Activated T-helper 1 cell treated with anti-CD3 and anti-CD28 coated beads, Interleukin-12 subunit alpha, Interleukin-12 subunit beta, Interleukin-2, Interleukin-4 antibody, amounts not matched to agents 30 ng/mL and 10 ng/mL and 1 ng/mL, durations not matched to agents 14 hours and 24 hours and 36 hours (primary cell): ENCODE measurements at places on chromosomes 1 and 21. TPM values are rescaled to one million over a fixed set of nuclear protein-coding genes. Genes with fewer than 3 reads are reported as not detected.

GRCh38 chr1:232899839-232900238 is 50.6 kb upstream of the NTPCR start:
- DNase-seq = no peak
- H3K27me3 ChIP-seq = peaks cover 2% of the 10 kb centered on the region
- no peaks in the 10 kb centered on the region for H3K36me3 ChIP-seq
- H3K4me1 ChIP-seq = peaks cover 34% of the 10 kb centered on the region
- H3K27ac ChIP-seq = no peak overlapping the region

DNA sequence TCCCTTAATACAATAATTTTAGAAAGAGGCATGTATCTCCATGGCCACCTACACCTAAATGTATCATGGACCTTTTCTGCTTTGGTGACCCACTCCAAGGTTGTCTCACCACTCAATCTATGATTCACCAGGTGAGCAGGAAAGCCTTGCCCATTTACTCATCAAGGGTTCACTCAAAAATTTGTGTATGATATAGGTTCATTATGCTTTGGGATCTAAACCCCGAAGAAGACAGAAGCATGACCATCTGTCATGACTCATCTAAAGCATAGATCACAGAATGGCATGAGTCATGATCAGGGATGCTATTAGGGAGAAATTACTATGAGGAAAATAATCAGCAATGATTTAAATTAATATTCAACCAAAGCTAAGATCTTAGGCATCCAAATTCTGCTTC is 38.5 kb downstream of the PYHIN1 start:
- H3K4me3 ChIP-seq = no peak overlapping the region
- DNase-seq = no peak
- peaks cover 3% of the 10 kb centered on the region for H3K27me3 ChIP-seq
- H3K4me1 ChIP-seq = peaks cover 13% of the 10 kb centered on the region

DNA sequence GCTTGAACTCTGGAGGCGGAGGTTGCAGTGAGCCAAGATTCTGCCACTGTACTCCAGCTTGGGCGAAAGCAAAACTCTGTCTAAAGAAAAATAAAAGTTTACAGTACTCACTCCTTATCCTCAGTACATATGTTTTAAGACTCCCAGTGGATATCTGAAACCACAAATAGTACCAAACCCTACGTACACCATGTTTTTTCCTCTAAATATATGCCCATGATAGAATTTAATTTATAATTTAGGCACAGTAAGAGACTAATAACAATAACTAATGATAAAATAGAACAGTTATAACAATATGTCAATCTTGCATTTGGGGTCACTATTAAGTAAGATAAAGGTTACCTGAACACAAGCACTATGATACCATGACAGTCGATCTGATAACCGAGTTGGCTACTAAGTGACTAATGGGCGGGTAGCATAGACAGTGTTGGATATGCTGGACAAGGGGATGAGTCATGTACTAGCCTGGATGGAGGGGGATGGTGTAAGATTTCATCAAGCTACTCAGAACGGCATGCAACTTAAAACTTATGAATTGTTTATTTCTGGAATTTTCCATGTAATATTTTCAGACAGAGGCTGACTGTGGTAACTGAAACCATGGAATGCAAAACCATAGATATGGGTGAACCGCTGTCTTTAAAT is 43.7 kb downstream of the ST7L start:
- no peak overlapping the region for H3K27ac ChIP-seq
- H3K4me3 ChIP-seq = no peak overlapping the region
- H3K4me1 ChIP-seq = no peaks in the 10 kb centered on the region
- DNase-seq = no peak
- H3K36me3 ChIP-seq = peaks cover 4% of the 10 kb centered on the region

GRCh38 chr1:28508435-28508754 is 2.6 kb downstream of the RCC1 start:
- H3K4me1 ChIP-seq = peaks cover 47% of the 10 kb centered on the region
- H3K36me3 ChIP-seq = peaks cover 70% of the 10 kb centered on the region
- H3K27me3 ChIP-seq = peaks cover 7% of the 10 kb centered on the region
- H3K4me3 ChIP-seq = peak overlapping the region; percentile 100
- peak overlapping the region; percentile 97 for H3K27ac ChIP-seq

- no peaks in the 10 kb centered on the region for H3K4me1 ChIP-seq
- peaks cover 19% of the 10 kb centered on the region for H3K27me3 ChIP-seq
- H3K36me3 ChIP-seq = no peaks in the 10 kb centered on the region
Measured at GRCh38 chr1:185741551-185741950, 7.4 kb downstream of the HMCN1 start.

- no peak overlapping the region for H3K4me3 ChIP-seq
- no peaks in the 10 kb centered on the region for H3K36me3 ChIP-seq
- DNase-seq = no peak
- peaks cover 6% of the 10 kb centered on the region for H3K27me3 ChIP-seq
Measured at GRCh38 chr1:109730666-109731065, 10.2 kb downstream of the GSTM3 start.

- H3K27ac ChIP-seq = no peak overlapping the region
- no peak overlapping the region for H3K4me3 ChIP-seq
Measured at GRCh38 chr21:16587141-16587581, 857.4 kb downstream of the USP25 start.

DNA sequence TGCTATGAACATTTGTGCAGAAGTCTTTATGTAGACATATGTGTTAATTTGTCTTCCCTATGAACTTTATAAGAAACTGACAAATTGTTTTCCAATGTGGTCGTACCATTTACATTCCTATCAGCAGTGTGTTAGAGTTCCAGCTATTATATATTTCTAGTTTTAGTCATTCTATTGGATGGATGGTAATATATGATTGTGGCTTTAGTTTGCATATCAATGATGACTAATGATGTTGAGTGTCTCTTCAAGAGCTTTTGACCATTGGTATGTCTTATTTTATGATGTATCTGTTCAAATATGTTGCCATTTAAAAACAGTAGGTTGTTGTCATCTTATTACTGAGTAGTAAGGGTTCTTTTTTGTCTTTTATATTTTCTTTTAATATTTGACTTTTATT is 16.2 kb upstream of the ZNF326 start:
- no peak overlapping the region for H3K27ac ChIP-seq
- no peak overlapping the region for H3K4me3 ChIP-seq
- H3K36me3 ChIP-seq = no peaks in the 10 kb centered on the region
- DNase-seq = no peak
- peaks cover 17% of the 10 kb centered on the region for H3K4me1 ChIP-seq
- peaks cover 8% of the 10 kb centered on the region for H3K27me3 ChIP-seq

DNA sequence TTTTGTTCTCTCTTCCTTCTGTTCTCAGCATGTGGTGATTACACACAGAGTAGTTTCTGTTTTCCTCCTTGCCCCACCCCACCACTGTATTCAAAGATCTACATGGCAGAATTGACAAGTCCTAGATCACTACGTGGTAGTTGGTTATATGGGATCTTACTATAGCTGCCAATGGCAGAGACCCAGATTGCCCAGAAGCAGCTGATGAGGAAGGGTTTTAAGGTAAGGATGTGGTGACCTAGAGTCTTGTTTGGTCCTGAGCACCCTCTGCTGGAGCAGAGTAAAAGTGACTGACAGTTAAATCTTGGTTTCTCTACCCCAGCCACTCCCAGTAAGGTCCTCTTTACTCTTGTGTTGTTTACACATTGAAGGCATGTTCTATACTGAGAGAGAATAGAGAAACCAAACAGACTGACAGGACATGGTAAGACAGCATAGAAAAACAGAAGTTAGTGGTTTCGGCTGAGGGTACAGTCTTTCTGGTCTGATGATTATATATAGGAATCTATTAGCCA is 22.8 kb upstream of the STRIP1 start:
- H3K27me3 ChIP-seq = no peaks in the 10 kb centered on the region
- H3K4me1 ChIP-seq = peaks cover 5% of the 10 kb centered on the region
- no peak overlapping the region for H3K4me3 ChIP-seq
- no peak overlapping the region for H3K27ac ChIP-seq

GRCh38 chr1:226233293-226233692 is 9.8 kb downstream of the MIXL1 start:
- no peak overlapping the region for H3K4me3 ChIP-seq
- no peak overlapping the region for H3K27ac ChIP-seq
- no peaks in the 10 kb centered on the region for H3K27me3 ChIP-seq
- no peak for DNase-seq
- no peaks in the 10 kb centered on the region for H3K4me1 ChIP-seq

DNA sequence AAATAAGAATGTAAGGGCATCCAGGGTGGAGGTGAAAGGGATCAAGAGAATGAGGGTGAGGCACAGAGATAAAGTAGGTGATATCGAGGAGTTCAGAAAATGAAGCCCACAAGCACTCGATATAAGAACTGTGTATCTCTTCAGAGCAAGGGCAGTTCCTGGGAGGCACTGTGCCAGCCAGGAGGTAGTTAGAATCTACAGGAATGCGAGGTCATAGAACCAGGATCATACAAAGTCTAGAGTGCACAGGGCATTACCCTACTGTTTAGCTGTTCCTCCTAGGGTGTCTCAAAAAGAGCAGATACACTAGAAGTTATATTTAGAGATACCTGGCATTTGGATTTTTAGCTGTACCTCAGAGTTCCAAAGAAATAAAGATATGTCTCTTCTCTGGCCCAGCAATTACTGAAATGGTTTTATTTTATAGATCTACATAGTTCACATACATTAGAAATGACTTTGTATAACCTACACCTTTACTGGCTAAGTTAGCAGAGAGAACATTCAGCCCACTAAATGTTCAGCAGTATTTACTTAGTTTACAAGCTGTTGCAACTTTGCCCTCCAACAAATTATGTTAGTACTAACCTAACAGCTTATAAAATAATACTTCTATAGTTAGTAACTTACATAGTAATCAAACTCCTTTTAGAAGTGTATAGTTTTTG is 1.6 kb downstream of the OVAAL start:
- peaks cover 18% of the 10 kb centered on the region for H3K27me3 ChIP-seq
- no peak overlapping the region for H3K4me3 ChIP-seq
- H3K36me3 ChIP-seq = no peaks in the 10 kb centered on the region
- no peak overlapping the region for H3K27ac ChIP-seq

DNA sequence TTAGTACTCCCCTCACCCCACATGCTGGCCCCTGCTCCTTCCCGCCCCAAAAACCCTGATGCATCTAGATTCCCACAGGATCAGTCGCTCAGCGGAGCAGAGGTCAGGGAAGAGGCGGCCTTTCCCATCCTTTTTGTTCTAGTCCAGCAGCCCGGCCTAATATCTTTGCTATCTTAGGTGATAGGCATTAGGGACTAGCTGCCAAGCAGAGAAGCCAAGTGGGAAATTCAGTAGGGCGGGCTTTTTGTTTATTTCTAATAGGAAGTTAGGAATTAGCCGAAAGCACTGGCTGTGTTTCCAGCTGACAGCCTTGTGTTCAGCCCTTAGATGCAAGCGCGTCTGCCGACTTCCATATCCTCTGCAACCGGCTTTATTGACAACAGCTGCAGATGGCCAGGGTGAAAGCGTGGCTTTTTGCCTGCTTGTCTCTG is 59.0 kb upstream of the BCAR3 start:
- no peak overlapping the region for H3K4me3 ChIP-seq
- H3K4me1 ChIP-seq = peaks cover 15% of the 10 kb centered on the region
- no peak overlapping the region for H3K27ac ChIP-seq
- DNase-seq = no peak
- H3K27me3 ChIP-seq = peaks cover 8% of the 10 kb centered on the region

DNA sequence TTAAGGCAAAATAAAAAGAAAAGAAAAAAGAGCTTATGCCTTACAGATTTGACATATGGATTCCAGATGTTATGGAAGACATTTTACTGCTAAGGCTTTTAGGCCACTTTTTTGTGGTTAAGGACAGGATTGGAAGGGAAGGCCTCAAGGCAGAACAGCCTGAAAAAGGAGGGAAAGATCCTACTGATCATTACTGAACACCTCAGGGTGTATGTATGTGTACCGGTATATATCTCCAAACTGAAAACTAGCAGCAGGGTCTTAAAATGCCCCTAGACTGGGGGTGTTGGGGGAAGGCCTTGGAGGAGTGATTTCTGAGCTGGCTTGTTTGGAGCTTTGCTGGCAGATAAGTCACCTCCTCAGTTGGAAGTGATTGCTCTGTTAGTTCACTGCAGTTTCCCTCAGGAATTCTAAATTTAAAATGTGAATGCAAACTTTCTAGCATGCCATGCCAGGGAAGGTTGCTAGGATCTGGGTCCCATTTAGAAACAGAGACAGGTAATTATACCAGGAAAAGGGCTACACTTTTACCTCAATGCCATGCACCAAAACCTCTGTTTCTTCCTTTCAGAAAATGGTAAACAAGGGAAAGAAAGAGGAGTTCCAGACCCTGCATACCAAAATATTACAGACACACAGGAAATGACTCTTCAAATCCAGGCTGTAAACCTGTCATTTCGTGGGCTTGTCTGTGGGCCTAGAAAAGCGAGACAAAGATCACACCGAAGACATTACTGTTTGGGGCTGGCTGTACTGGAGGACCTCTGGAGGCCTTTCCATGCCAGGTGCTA is 15.0 kb downstream of the C1orf52 start:
- peaks cover 11% of the 10 kb centered on the region for H3K4me1 ChIP-seq
- H3K4me3 ChIP-seq = no peak overlapping the region
- no peaks in the 10 kb centered on the region for H3K27me3 ChIP-seq
- H3K36me3 ChIP-seq = peaks cover 2% of the 10 kb centered on the region
- H3K27ac ChIP-seq = no peak overlapping the region

GRCh38 chr1:178086294-178086693 is 7.6 kb upstream of the RASAL2 start:
- H3K27me3 ChIP-seq = no peaks in the 10 kb centered on the region
- no peaks in the 10 kb centered on the region for H3K36me3 ChIP-seq
- H3K27ac ChIP-seq = no peak overlapping the region
- H3K4me1 ChIP-seq = no peaks in the 10 kb centered on the region

DNA sequence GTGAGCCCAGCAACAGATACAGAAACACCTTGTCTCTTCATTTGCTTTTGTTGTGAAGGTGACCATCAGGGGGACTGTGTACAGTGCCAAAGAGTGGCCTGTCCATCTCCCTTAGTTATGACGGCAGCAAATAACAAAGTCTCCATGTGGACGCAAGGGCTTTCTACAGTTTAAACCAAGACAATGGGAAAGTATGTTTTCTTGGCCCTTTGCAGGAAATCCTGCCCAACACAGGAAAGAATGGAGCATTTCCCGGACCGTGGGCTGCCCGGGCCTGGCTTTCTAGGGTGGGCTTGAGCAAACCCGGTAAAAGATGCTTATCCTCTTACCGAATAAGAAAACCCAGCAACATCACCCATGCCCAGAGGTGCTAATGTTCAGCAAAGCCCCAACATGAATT is 87.3 kb downstream of the ZBTB18 start:
- peaks cover 12% of the 10 kb centered on the region for H3K4me1 ChIP-seq
- no peak for DNase-seq
- no peaks in the 10 kb centered on the region for H3K36me3 ChIP-seq
- no peak overlapping the region for H3K4me3 ChIP-seq
- peaks cover 20% of the 10 kb centered on the region for H3K27me3 ChIP-seq

- H3K4me1 ChIP-seq = peaks cover 54% of the 10 kb centered on the region
- peak overlapping the region; percentile 78 for H3K4me3 ChIP-seq
- peaks cover 43% of the 10 kb centered on the region for H3K36me3 ChIP-seq
- no peaks in the 10 kb centered on the region for H3K27me3 ChIP-seq
- peak; percentile 60 for DNase-seq
Measured at GRCh38 chr1:234608911-234609690, 877 bp downstream of the IRF2BP2 start.

The ORC1 gene
- total RNA-seq = 39.6 and 40.3 TPM in 2 replicates

The SLC2A5 gene
- total RNA-seq = 0.05 TPM in 1 of 2 replicates, not detected in the other

The TMEM200B gene
- total RNA-seq = 0.47 and 0.56 TPM in 2 replicates

The KRTAP19-3 gene
- total RNA-seq = not detected in 2 replicates

The SERPINC1 gene
- 0.26 TPM in 1 of 2 replicates, not detected in the other for total RNA-seq

The RGSL1 gene
- total RNA-seq = not detected in 2 replicates

The POU3F1 gene
- 1.5 and 1.8 TPM in 2 replicates for total RNA-seq
